Amniotic stem cell (primary cell): ENCODE measurements at places on chromosomes 7 and 10.

GRCh38 chr10:92699518-92700381 is 10.0 kb downstream of the HHEX start:
- DNase-seq, result no peak

GRCh38 chr7:54342458-54342857 is 199.7 kb upstream of the VSTM2A start:
- DNase-seq, result no peak

DNA sequence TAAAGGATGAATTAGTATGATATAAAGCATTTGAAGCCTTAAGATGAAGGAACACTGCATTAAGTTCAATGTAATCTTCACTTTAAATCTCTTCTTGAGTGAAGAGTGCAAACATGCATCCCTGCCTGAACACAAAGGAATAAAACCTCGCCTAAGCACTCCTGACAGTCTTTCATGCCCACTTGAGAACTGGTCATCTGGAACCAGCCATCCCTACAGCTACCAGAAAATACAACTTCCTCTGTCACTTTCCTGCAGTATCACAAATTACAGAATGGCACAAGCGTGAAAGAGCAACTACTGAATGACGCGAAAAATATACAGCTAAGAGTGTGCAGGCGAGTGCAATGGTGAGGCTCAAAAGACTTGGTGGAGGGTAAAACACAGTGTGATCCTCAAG is 1079.9 kb downstream of the CNTNAP2 start:
- no peak for DNase-seq

- no peak for DNase-seq
These were observed 220.6 kb downstream of the ADRA2A start for GRCh38 chr10:111297351-111297848.

GRCh38 chr10:2303169-2303568 is 565.8 kb upstream of the ADARB2 start:
- DNase-seq, result no peak

DNA sequence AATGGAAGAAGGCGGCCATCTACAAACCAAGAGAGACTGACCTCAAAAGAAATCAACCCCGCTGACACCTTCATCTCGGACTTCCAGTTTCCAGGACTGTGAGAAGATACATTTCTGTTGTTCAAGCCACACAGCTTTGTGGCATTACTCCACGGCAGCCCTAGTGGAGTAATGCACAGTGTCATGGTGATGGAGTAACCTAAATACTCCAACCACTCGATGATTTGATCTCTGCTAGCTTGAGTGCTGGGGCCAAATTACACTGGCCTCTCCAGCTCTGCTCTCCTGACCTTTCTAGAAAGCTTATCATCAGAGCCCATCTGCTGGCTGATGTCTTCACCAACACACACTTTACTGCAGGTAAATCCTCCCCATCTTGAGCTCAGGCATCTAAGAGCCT is 52.2 kb downstream of the GALNT17 start:
- DNase-seq, result no peak

DNA sequence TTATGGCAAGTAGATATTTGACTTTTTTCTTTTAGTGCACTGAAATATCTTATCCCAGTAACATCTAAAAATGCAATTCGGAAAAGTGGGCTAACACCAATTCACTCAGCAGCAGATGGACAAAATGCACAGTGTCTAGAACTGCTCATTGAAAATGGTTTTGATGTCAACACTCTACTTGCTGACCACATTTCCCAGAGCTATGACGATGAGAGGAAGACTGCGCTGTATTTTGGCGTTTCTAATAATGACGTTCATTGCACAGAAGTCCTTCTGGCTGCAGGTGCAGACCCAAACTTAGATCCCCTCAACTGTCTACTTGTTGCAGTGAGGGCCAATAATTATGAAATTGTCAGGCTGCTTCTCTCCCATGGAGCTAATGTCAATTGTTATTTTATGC is 26.8 kb upstream of the LMOD2 start:
- no peak for DNase-seq

- DNase-seq, result peak; percentile 72
These were observed 381.6 kb downstream of the PARD3 start for GRCh38 chr10:34433241-34434076.

DNA sequence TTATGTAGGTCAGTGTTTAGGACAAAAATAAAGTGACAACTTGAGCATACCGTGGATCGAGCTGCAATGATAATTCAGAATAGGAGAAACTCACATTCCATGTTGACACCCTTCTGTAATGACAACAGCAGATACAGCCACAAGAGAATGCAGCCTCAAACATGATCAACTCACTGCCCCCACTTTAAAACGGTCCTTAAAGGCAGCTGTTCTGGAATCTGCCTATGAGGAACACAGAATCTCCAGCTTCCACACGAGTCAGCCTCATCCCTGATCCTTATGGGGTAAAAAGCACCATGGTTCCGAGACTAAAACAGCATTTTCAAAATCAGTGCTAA is 32.5 kb upstream of the DAGLB start:
- DNase-seq, result no peak

DNA sequence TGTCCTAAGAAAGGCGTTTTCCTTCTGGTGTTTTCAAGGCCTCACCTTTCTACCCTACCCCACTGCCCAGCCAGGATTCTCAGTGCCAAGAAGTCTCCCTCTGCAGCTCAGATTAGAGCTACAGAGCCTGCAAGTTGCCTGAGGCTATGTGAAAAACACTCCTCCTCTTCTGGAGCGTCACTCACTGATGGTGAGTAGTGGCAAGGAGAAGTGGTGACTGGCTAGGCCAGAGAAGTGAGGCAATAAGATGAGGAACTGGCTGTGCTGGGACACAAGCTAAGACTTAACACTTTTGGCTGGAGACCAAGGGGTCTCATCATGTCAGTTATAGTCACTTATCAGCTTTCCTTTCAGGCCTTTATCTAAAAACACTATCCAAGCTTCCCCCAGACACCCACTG is 86.7 kb upstream of the PRKAR2B start:
- no peak for DNase-seq

GRCh38 chr10:112852306-112852705 is 97.7 kb upstream of the TCF7L2 start:
- no peak for DNase-seq

GRCh38 chr10:21961847-21962246 is 41.7 kb downstream of the DNAJC1 start:
- DNase-seq, result no peak

DNA sequence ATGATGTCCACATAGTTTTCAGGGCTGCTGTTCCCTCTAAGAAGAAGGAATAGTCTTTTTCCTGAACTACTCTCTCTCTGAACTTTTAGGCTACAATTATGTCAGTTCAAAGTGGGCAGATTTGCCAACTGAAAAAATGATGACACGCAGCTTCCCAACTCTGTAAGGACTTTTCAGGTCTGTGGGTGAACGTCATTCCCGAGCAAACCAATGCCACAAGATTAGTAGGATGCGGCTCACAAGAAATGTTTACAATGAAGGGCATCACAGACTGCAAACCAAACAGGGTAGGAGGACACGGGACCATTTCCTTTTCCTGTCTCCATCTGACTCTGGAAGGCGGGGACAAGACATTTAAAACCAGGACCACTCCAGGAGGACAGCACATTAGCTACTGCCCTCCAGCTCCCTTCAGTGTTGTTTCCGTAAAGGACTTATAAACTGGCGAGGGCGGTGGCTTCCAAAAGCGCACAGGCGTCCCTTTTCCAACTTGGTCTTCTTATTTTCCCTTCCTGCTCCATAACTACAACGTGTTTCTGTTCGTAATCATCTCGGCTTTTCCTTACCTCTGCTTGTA is 539 bp upstream of the MKLN1 start:
- peak; percentile 14 for DNase-seq

DNA sequence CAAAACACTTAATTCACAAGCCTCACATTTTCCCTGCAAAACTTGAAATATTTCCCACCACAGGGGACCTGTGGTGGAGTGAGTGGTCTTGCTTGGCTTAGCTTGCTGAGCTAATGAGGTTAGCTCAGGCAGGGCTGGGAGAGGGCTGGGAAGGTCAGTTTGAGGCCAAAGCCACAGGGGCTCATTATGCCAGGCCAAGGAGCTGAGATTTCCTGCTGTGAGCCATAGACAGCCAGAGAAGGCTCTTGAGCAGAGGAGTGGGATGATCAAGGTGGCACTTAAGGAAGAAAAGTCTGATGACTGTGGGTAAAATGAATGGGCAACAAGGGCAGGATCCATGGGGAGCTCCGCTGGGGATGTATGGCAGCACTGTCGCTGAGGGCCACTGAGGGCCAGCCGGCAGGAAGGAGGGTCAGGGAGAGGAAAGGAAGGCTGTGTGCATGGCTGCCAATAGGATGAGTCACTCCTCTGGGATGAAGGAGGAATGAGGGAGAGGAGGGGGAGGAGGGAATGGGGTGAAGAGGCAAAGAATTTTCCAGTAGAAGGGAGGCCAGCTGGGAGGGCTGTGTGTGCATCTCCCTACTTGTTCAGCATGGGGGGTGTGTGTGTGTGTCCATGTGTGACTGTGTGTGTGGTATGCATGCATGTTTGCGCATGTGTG is 18.7 kb upstream of the ZNF488 start:
- peak; percentile 67 for DNase-seq

DNA sequence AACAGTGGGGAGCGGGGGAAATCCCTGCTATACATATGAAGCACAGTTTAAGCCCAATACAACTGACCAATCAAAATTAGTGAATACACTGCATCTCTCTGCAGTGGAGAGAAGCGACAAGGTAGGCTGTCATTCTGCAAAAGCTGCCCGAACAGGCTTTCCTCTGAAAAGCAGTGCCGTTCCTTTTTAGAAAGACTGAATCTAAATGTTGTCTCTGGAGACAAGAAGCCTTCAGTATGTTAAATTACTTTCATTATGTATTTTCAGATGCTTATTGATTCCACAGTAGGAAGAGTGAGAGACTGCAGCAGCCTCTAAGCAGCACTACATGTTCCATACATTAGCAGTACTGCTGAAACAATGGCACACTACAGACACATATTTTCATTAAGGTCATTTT is at the start of gene GPR22:
Gene GPR22, plus strand, starts transcription at position 129 of the 400 bp plus-strand sequence. CDS start 4,004 bp downstream, outside the sequence.
- DNase-seq, result no peak

- DNase-seq, result no peak
These were observed 164.9 kb downstream of the PARD3 start for GRCh38 chr10:34650156-34650555.

GRCh38 chr7:50657341-50657873 is 92.2 kb upstream of the DDC start:
- no peak for DNase-seq

DNA sequence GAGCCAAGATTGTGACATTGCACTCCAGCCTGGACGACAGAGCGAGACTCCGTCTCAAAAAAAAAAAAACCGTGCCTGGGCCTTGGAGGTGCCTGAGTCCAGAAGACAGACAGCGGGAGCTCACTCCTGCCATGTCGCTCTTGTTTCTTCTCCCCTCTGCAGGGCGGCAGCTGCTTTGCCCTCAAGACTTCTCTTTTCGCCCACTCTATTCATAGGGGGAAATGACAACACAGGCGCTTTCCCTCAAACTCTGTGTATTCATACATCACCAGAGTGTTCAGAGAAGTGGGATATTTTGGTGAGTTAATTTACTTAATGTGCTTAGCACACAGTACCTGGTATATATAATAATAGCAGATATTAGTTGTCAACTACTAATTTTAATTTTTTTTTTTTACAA is 44.5 kb downstream of the FOXK1 start:
- DNase-seq, result no peak

GRCh38 chr7:150337179-150337578 is 4.2 kb downstream of the RARRES2 start:
- DNase-seq, result no peak

DNA sequence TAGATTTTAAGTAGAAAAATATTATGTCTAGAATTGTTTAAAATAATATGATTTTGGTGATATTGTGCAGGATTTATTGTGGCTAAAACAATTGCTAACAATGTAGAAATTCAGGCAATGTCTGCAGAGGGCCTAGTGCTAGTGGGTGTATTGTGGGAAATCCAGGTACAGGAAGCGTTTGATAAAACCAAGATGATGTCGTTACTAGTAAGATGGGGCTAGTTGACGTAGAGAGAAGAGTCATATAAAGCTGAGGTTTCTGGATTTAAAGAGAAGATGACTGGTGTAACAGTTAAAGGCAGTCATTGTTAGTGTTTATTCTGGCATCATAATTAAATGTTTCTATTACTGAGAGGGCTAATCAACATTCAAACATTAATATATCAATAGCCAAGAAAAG is 43.5 kb downstream of the ADK start:
- DNase-seq, result no peak
